Spleen (tissue), 13 donors: ENCODE measurements at places on chromosomes 1 and 21.

DNA sequence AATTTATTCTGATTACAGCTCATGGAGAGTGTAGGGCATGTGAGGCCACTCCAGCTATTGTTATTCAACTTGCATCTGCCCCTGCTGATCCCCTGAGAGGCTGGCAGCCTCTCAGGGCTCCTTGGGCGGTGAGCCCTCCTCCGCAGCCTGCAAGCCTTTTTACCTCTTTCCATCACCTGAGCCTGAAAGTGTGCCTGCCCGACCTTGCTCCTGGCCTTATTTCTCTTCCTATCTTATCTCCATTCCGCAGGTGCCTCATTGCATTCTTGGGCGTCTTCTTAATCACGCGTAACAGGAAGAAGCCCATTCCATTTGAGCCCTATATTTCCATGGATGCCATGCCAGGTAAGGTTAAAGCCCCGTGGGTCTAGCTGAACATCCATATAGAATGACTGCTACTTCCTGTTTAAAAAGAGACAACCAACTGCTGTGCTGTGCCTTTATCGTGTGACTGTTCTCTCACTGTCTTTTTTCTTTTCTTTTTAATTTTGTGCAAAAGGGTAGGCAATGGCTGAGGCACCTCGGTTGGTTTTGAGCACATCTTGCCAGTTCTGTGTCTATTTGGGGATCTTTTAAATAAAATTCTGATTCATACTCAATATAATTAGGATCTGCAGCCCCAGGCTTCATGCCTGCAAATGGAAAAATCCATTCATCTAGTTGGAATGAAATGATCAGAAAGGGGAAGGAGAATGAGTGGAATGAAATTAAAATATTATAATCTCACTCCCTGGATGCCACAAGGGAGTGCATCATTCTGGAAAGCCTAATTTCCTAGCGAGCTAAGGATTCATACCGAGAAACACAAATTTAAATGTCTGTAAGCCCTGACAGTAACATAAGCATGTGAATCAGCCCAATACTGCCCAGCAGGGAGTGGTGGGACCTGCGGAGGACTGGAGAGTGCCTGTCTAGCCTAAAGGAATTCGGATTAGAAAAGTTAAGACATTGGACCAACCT lies 38.6 kb upstream of the RCAN3 start:
- DNase-seq: no peak

GRCh38 chr1:237183963-237184540 lies 142.1 kb downstream of the RYR2 start:
- no peak for DNase-seq

- no peak for DNase-seq
Measured at GRCh38 chr1:221884821-221885220, 142.9 kb upstream of the DUSP10 start.

GRCh38 chr1:40372658-40373322 lies 737 bp upstream of the SMAP2 start:
- DNase-seq: no peak

- DNase-seq: no peak
Measured at GRCh38 chr1:221072214-221072613, 193.0 kb downstream of the HLX start.

- no peak for DNase-seq
Measured at GRCh38 chr1:225689882-225690459, 37.0 kb upstream of the ENAH start.

GRCh38 chr1:26993237-26994019 lies at the start of gene TRNP1:
Gene TRNP1, plus strand, starts transcription at chr1:26993692. Its CDS starts 95 bp downstream, at chr1:26993787.
- DNase-seq: peak; percentile 87

GRCh38 chr1:56774067-56774609 lies 45.1 kb downstream of the FYB2 start:
- no peak for DNase-seq

- no peak for DNase-seq
Measured at GRCh38 chr1:230517786-230518185, 91.7 kb upstream of the PGBD5 start.

GRCh38 chr21:45277101-45278045 lies 10.3 kb downstream of the POFUT2 start:
- DNase-seq: peak; percentile 64

DNA sequence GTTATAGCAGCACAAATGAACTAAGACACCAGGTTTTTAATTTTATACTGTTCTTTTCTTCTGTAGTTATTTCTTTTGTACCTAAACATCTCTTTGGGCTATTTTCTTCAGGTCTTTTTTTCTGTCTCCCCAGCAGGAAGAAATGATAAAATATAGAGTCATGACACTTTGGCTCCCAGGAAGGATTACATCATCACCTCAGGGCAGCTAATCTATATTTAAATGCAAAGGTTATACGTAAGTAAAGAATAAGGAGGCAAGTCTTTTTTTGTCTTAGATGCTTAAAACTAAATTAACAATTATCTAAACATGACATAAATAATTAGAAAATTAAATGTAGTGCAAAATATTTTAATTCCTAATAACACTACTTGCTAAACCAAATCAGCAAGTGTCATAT lies 57.0 kb downstream of the WARS2 start:
- DNase-seq: no peak

GRCh38 chr1:168365719-168366479 lies 85.2 kb downstream of the TBX19 start:
- no peak for DNase-seq

- DNase-seq: no peak
Measured at GRCh38 chr1:5659606-5660005, 332.6 kb downstream of the NPHP4 start.

- DNase-seq: no peak
Measured at GRCh38 chr1:214438075-214438474, 113.3 kb downstream of the PTPN14 start.

- no peak for DNase-seq
Measured at GRCh38 chr1:154940651-154941194, 4.2 kb upstream of the PMVK start.

- peak; percentile 72 for DNase-seq
Measured at GRCh38 chr21:37815893-37816292, 100.4 kb downstream of the KCNJ6 start.

DNA sequence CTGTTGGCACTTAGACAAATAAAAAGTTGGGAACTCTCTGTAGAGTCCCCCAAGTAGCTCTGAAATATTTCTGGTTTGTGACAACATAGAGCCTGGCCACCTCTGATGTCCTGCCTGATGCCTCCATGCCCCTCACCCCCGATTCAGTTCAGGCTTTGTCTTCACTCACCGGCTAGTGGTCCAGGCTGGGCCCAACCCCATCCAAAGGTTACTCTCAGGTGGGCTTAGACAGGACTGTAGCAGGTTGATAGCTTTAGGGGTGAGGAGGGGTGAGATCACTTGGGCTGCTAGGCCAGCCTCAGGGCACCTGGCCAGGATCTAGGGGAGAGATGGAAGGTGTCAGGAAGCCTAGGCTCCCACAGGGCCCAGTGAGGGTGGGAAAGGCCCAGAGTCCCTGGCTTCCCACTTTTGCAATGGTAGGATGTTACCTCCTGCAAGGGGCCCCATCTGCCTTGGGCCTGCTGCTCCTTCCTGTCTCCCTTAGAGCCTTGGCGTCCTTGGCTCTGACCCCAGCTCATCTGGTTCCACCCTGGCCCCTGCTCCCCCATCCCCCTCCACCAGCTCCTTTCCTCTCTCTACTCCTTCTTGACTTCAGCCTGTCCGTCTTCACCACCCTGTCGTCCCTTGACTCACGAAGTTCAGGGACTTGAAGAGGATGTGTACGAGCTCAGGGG lies 6.7 kb downstream of the EPS8L3 start:
- DNase-seq: no peak

GRCh38 chr1:230626232-230626631 lies 16.0 kb upstream of the COG2 start:
- no peak for DNase-seq

- no peak for DNase-seq
Measured at GRCh38 chr1:239367196-239367810, 19.1 kb upstream of the CHRM3 start.

DNA sequence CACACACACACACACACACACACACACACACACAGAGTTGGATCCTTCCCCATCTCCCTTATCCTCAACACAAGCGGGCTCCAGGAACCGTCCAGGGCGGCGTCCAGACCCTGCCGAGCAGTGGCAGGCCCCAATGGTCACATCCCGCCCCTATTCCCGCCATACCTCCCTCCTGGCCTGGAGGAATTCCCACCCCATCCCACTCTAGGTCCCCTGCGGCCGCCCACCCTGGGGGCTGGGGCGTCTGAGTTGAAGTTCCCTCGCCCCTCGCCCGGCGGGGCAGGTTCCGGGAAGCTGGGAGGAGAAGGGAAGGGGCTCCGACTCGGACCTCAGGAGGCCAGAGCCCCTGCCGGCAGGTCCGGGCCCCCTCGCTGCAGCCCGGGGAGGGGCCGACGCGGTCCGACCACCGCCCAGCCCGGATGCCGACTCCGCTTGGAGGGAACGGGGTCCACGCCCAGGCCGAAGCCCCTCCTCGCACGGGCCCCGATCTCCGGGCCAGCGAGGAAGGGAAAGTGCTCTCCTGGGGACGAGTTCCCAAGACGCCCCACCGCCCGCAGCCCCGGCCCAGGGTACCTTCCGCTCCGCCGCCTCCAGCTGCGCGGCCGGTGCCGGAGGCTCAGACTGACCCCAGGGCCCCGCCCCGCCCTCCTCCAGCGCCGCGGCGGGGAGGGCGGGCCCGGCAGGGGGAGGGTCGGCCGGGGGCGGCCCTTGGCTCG lies at the start of gene RHOC:
RHOC (minus strand) TSS at position 623 of the 716 bp plus-strand sequence. CDS start 3,328 bp downstream, outside the sequence.
- peak; percentile 93 for DNase-seq

GRCh38 chr1:182520736-182521135 lies 68.3 kb downstream of the RNASEL start:
- no peak for DNase-seq

DNA sequence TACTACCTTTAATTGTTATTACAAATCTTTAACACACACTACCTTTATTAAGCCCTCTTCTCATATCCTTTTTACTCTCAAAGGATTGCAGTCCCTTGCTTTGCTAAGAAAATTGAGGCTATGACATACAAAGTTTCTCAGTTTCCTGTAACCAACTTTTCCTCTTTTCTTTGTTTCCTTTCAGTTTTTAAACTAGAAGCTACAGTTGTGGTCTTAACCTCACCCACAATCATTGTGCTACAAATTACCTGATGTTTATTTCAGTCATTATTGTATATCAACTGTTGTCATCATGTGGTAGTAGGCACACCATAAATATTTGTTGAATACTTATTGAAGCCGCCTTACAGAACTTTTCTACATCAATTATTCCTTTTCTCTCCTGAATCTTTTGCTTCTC lies 51.8 kb downstream of the SLAMF6 start:
- DNase-seq: no peak

GRCh38 chr1:39491146-39491921 lies at the start of gene BMP8A:
Gene BMP8A, plus strand, starts transcription at chr1:39491636. Its CDS starts 356 bp downstream, at chr1:39491992.
- peak; percentile 92 for DNase-seq

- DNase-seq: no peak
Measured at GRCh38 chr1:25046194-25046532, 116.1 kb upstream of the RUNX3 start.

DNA sequence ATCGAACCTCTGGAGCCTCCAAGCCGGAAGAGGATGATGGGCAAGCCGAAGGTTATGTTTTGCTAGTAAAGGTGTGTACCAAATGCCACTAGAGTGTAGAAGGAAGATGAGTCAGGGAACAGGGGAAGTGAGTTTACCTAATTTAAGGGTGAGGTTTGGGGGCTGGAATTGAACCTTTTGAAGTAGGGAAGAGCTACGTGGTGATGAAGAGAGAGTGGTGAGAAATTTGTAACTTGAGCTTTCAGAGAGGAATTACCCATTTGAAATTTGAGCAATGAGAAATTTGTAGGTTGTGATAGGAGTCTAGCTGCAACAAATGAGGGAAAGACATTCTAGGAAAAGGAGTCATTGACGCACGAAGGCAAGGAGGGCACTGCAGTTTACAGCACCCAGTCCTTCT lies 70.0 kb upstream of the TENT5C start:
- DNase-seq: no peak

GRCh38 chr1:226733876-226734275 lies 5.2 kb downstream of the ITPKB start:
- DNase-seq: no peak

- DNase-seq: no peak
Measured at GRCh38 chr1:184866991-184867788, 107.1 kb downstream of the NIBAN1 start.

- no peak for DNase-seq
Measured at GRCh38 chr1:200379432-200379757, 30.4 kb downstream of the ZNF281 start.

- DNase-seq: no peak
Measured at GRCh38 chr1:163083690-163084089, 14.5 kb downstream of the RGS4 start.

- DNase-seq: peak; percentile 55
Measured at GRCh38 chr21:36265431-36265830, 54.6 kb upstream of the MORC3 start.

- DNase-seq: no peak
Measured at GRCh38 chr1:22751124-22751531, 40.5 kb downstream of the EPHB2 start.

DNA sequence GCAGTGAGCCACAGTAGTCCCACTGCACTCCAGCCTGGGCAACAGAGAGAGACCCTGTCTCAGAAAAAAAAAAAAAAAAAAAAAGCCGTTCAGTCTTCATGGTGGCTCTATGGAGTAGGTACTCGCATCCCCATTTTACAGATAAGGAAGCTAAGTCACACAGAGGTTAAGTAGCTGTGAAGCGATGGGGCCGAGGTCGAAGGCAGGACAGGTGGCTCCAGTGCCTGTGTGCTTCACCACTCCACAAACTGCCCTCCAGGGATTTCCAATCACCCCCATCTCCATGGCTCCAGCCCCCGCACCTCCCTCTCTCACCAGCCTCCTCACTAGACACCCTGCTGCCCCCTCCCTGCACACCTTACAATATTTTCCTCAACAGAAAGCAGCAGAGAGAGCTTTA lies 61.9 kb downstream of the SYF2 start:
- DNase-seq: no peak

GRCh38 chr1:30744060-30744756 lies 13.4 kb downstream of the LAPTM5 start:
- peak; percentile 76 for DNase-seq

GRCh38 chr1:53411541-53412152 lies 47.6 kb upstream of the DMRTB1 start:
- no peak for DNase-seq

DNA sequence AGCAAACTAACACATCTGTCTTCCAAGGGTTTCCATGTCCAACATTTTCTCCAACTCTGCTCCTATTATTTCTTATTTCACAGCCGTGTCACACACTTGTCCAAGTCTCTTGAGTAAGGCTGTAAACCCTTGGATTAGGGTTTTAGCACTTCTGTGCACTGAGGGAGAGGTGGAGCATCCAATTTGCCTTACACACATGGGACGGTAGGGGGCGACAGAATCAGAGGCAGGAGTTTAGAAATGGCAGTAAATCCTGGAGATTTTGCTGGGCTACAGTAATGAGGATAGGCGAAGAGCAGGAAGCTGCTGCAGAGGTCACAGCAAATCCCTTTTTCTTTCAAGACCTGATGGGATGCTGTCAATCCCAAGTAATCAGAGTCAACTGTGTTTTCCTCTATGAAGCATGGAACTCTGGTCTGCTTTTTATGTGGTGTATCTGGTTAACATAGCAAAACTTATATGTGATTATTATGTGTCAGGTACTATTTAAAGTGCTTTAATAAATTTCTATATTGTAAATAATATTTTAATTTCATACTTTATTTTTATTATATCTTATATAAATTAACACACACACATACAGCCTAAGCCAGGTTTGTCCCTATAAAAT lies 15.4 kb upstream of the LCE5A start:
- DNase-seq: no peak
